ENCODE measurements at places on chromosomes 13 and 19. TPM values are rescaled to one million over a fixed set of nuclear protein-coding genes. Genes with fewer than 3 reads are reported as not detected.
A peak's percentile ranks its signal among the peaks of the same experiment; 100 is the strongest.

Gene CD70
- not detected for polyA plus RNA-seq

Gene TMEM38A
- polyA plus RNA-seq: 10.9 TPM

Gene EPS8L1
- polyA plus RNA-seq: 49.6 TPM

Gene OR4F17
- not detected for polyA plus RNA-seq

Gene PALM3
- polyA plus RNA-seq: 3.4 TPM

DNA sequence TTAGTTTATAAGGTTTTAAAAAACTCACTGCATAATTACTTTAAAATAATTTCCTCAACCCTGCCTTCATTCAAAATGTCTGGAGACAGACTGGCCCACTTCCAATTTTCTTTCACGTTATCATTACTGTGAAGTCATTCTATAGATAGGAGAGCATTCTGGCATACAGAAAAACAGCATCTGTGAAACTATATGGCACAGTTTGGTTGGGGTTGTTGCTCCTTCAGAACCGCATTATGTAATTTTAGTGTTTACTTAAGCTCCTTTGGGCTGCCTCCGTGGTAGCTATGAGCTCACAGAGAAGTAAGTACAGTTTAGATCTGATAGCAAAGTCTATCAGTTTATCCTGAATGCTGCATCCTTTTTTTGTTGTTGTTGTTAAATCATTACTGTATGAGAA, 104.3 kb downstream of the KCNRG start:
- no peak for DNase-seq

DNA sequence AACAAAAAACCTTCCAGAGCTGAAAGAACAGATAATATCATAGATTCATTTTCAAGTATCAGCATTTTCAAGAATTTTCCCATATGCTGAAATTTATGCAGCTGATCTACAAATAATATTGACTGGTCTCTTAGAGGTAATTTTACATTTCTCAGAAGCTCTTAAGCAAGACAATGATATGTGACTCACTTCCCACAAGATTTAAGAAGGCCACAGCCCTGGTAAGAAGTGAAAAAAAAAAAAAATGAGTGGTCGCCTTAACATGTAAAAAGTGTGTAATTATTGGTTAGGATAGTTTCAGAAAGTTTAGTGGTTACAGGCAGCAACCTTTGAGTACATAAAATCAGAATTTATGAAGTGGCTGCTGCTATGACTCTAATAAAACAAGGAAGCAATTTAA, 54.5 kb downstream of the NUFIP1 start:
- no peak for DNase-seq

GRCh38 chr19:33350538-33351309, 22.8 kb upstream of the CEBPG start:
- DNase-seq: no peak

DNA sequence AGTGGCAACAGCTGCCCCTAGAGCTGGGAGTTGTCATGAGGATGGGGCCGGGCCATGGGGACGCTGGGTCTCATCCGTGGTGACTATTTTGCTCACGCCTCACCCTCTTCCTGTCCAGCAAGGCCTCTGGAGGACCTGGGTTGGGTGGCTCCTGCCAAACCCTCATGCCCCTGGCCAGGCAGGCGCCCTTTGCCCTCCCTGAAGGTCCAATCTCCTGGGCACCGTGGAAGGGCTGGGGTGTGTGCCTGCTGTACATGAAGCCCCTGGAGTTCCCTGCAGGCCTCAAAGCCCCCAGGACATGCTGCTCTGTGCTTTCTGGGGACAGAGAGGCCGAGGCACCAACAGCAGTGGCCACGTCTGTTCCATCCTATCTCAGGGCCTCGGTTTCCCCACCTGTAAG, 13.8 kb downstream of the LRP3 start:
- no peak for DNase-seq

GRCh38 chr13:20964904-20965303, 62.4 kb upstream of the XPO4 start:
- DNase-seq: no peak

DNA sequence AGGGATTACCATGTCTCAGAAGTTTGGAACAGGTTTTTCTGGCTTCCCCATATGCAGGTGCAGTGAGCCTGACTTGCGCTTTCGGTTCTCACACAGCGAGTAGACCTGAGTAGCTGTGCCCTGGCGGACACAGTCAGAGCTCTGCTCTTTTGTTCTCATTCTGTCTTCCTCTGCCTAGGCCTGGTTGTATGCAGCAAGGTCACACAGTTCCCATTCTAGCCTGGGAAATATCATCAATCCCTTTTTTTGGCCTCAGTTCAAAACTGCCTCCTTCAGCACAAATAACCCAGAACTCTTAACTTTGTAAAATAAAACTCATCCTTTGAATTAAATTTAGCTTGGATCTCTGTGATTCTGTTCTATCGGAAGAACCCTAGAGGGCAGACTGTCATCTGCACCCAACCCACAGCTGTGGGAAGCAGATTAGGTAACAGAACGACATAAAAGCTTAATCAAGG, 10.2 kb downstream of the OXGR1 start:
- peak; percentile 61 for DNase-seq

- peak; percentile 24 for DNase-seq
These were observed 61.7 kb downstream of the COLGALT1 start for GRCh38 chr19:17616961-17617806.

DNA sequence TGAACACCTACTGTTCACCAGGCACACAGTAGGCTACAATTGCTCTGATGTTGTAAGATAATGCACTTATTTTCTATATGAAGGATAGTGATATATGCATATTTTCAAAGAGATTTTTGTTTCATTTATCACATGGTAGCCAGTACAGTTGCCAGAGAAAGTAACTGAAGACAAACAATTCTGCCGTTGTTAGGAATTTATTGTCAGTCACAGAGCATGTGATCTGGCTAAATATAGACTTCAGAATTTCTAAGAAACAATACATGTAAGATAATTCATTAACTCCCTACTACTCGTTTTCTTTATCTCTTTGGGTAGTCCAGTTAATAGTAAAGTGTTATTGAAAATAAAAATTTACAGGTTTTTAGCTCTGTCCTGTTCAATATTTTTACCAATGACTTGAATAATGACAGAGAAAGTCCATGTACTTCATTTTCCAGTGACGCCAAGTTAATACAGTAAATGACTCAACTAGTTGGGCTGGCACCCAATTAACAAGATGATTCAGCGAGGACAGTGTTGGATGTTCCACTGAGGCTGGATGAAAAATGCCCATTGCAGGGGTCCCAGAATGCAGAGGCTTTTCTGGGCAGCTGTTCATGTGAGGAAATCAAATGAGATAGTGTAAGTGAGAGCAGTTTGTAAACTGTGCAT, 35.6 kb downstream of the GJA3 start:
- DNase-seq: no peak

- no peak for DNase-seq
These were observed 72.9 kb upstream of the GPR183 start for GRCh38 chr13:99379856-99380801.

DNA sequence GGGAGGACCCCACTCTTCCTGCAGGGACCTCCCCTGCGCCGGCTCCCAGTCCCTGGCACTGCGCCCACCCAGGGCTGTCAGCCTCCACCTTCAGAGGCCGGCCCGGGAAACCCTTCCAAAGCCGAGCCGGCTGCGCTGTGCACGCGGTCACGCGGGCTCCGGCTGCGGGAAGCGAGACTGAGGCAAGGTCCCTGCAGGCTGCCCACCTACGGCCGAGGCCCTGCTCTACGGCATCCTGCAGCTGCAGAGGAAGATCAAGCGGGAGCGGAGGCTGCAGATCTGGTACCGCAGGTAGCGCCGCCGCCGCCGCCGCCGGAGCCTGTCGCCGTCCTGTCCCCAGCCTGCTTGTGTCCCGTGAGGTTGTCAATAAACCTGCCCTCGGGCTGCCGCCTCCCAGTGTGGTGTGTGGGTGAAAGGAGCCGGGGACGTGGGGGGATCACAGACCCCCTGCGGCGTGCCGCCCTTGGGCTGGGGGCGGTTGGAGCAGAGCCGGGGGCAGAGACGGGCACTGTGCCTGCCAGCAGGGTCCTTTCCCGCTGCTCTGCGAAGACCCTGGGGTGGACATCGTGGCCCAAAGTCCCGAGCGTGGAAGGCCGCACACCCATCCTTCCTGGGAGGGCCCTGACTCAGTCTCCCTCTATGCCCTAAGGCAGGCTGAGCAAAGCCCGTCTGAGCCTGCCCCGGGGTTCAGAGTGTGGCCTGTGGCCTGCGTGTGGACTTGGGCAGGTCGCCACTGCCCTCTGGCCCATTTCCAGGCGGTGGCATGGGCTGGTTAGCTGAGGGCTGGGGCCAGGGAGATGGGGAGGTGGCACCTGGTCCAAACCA, 5.9 kb downstream of the GAMT start:
- DNase-seq: no peak

- DNase-seq: no peak
These were observed 297.8 kb downstream of the SHISA2 start for GRCh38 chr13:25753976-25754375.

- no peak for DNase-seq
These were observed 7.8 kb upstream of the ACTN4 start for GRCh38 chr19:38639679-38640078.

DNA sequence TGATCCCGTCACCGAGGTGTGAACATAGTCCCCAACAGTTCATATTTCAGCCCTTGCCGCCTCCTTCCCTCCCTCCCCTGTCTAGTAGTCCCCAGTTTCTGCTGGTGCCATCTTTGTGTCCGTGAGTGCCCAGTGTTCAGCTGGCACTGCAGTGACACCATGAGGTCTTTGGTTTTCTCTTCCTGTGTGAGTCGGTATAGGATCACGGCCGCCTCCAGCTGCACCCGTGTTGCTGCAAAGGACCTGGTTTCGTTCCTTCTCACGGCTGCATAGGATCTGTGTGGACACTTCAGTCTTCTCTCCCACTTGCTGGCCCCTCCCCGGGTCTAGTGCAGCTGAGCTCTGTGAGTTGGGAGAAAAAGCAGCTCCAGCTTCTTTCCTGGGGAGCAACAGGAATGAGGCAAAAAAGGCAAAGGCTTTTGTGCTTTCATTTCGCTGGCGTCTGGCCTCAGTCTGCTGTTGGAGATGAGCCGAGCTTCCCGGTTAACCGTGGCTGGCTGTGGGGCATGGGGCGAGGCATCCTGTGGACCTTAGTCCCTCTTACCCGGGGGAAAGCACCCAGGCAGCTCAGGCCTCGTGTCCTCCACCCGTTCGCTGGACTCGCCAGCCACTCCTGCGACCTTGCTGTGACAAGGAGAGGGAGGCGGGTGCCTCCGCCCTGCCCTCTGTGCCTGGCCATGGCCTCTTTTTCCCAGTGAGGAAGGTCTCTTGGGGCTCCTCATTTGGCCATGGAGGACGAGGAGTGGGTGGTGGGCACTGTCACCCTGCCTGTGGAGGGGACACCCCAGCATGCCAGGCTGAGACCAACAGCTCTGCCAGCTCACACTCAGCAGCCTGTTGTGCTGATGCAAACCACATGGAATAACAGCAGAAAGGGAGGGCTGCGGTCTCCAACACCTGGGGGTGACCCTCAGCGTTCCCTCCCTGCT, 196.5 kb downstream of the TEX29 start:
- no peak for DNase-seq

DNA sequence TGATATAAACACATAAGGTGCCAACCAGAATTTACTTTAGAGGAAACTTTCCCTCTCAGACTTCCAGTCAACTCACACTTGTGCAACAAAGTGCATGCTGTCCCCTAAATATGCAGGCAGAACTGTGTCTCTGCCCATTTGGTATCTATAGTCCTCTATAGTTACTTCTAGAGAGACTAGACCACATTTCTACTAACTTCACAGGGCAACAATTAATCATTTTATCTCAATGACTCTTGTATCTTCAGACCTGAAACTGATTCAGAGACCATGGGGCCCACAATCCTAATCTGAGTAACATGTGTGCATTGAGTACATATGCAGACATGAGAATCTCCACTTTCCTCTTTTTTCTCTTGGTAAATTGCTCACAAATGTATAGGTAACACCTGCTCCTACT, 158.1 kb downstream of the ZNF486 start:
- DNase-seq: no peak

DNA sequence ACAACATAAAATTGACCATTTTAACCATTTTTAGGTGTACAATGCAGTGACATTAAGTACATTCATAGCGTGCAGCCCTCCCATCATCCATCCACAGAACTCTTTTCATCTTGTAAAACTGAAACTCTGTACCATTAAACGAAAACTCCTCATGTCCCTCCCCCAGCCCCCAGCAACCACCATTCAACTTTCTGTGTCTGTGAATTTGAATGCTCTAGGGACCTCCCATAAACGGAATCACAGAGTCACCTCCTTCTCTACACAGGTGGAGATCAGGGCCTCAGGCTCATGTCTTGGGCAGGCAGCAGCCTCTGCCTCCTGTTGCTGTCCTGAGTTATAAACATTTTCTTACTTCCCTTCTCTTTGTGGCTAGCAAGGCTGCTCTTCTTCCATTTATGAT, 7.3 kb upstream of the CCNE1 start:
- DNase-seq: no peak

GRCh38 chr19:21158523-21159135, 16.8 kb downstream of the ZNF431 start:
- no peak for DNase-seq

Data from hepatocyte (in vitro differentiated cells).